Naive thymus-derived CD8-positive, alpha-beta T cell (primary cell): ENCODE measurements at places on chromosomes 2 and 18.

DNA sequence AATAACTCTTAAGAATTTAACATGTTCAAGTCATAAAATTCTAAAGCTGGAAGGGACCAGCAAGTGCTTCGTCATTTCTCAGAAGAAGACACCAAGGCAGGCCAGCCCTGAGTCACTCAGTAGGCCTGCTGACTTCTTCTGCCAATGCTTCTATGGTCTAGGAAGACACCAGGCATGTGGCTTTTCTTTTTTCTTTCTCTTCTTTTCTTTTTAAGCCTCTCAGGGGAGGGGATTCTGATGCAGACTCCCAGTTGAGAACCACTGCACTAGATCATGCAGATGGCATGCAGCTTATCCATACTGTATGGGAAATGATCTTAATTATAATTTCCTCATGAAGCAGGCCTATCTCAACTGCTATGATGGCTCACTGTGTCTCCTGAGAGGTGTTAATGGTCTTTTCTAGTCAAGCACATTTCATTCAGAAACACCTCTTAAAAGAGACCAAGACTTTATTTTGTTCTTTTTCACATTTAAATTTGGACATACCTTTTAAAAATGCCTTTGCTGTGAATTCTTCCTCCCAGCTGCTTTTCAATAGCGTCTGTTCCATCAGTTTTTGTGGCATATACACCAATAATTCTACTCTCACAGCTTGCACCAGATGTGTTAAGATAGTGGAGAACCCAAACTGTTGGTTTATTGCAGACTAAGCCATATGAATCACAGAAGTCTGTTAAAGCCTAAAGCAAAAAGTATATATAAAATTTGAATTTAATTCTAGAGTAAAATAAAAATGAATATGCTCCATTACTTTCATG, 11.3 kb downstream of the KCTD18 start:
- DNase-seq, result no peak

GRCh38 chr2:120344976-120345581, 857 bp upstream of the INHBB start:
- DNase-seq, result no peak

- DNase-seq, result no peak
Observed at GRCh38 chr18:48790226-48790863, 160.4 kb downstream of the SMAD7 start.

DNA sequence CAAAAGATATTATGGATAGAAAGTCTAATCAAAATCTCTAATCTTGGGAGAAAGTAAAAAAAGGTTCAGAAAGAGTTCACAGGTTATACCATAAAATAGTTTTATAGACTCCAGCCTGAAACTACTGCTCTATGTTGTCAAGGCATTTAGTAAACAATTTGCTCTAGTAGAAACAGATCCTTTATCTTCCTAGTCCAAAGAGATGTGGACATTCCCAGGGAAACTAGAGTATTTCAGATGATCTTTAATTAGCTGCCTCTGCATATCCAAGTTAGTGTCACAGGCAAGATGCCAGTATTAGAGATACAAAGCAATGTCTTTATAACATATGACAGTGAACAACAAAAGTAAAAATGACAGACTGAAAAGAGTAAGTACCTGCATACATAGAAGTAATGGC, 708.6 kb downstream of the CCDC85A start:
- DNase-seq, result no peak

- DNase-seq, result no peak
Observed at GRCh38 chr2:34806396-34806795, 1207.3 kb upstream of the FAM98A start.

DNA sequence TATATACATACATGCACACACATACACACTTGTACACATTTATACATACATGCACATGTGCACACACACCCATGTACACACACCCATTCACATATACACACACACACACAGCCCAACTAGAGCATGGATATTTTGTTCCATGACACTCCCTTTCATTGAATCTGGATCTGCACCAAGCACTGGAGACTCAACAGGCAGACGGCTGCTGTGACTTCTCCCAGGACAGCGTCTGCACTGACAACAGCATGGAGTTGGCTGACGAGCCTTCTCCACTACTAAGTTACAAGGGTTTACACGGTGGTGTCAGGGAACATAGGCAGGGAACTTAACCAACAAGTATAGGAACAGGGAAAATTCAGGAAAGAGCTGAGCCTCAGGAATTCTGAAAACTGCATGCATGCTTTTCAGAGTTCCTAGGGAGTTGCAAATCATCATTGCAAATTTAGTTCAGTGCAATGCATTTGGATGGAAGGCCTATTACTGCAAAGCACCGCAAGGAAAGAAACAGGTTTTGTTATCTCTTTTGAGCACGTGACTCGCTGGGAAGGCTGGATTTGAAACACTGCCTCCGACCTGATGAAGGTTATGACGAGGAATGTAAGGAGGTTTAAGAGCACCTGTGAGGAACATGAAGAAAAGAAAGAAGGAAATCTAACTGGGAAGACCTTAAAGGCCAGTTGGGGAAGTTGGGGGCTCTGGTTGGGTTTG, 35.9 kb downstream of the TMEM18 start:
- DNase-seq, result no peak

DNA sequence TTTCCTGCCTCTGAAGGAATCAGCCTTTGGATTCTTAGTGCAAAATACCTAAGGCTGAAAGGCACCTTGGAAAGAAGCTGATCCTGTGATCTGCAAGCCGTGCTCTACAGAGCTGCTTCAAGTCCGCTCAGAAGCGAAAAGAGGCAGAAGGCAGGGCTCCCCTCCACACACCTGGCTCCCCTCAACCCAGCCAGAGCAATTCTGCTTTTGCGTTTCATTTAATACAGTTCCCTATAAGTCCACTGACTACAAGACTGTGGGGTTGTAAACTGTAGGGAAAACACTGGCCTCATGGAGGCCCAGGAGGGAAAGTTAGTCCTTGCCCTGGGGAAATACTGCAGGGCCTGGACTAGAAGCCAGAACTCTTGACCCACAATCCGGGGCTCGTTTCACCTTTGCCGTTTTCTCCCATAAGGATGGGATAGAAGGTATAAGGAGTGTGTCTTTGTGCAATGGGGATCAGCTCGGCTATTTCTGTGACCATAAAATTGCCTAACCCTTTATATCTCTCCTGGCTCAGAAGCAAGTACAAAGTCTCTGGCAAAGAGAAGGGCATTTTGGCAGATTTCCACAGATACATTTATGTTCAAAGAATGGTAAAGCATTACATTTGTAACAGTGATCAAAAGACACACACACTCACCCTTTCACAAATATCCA, 95.8 kb upstream of the TEX51 start:
- DNase-seq, result no peak

GRCh38 chr2:23718931-23719700, 207.8 kb downstream of the ATAD2B start:
- no peak for DNase-seq

DNA sequence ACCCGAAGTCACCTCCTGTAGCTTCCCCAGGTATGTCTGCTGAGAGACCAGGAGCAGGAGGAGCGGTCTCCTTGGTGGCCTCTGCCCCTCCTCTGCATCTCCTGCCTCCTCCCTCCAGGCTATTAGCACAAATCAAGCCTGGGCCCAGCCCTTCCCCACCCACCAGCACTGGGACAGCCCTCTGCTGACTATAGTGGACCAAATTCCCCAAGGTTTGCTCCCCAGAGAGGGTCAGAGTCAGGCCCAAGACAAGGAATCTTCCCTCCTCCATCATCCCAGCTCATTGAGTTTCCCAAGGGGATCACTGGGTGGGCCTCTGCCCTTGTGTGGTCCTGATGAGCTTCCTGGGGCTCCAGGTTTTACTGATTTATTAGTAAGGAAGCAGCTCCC, 62.1 kb downstream of the EMILIN2 start:
- DNase-seq, result no peak
